Hematopoietic multipotent progenitor cell treated with erythropoietin and hydrocortisone succinate and interleukin-3 and kit ligand, for 17 days (in vitro differentiated cells): ENCODE measurements at places on chromosomes 2 and 18.

- DNase-seq = no peak
Measured at GRCh38 chr18:9637036-9637767, 22.8 kb upstream of the PPP4R1 start.

GRCh38 chr2:118761771-118762170 lies 85.7 kb downstream of the EN1 start:
- no peak for DNase-seq

DNA sequence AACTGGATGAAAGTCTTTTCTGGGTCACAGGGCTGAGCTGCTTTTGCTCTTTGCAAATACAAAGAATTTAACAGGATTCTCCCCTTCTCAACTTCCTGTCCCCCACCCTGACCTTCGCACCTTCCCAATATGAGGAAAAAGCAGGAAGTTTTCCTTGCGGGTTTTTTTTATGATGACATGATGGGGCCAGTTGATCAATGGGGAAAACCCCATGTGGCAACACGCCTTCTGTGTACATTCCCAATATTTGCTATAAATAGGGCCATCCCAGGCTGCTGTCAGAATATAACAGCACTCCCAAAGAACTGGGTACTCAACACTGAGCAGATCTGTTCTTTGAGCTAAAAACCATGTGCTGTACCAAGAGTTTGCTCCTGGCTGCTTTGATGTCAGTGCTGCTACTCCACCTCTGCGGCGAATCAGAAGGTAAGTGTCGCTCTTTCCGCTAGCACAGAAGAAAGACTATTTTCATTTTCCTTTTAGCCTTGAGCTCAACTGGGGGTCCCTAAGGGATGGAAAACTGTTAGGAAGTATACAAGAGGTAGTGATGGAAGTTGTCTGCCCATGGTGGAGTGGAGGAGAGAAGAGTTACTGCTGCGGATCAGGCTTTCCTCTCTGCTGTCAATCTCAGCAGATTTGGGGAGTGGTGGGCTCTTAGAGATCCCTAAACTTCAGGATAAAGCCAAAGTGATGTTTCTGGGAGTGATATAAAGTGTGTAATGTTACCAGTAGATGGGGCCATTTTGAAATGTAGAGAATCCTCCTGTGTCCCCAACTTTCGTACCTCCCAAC lies at the start of gene CCL20:
CCL20 (plus strand) TSS at position 281 of the 792 bp plus-strand sequence; CDS start at position 351, 70 bp downstream.
- no peak for DNase-seq

DNA sequence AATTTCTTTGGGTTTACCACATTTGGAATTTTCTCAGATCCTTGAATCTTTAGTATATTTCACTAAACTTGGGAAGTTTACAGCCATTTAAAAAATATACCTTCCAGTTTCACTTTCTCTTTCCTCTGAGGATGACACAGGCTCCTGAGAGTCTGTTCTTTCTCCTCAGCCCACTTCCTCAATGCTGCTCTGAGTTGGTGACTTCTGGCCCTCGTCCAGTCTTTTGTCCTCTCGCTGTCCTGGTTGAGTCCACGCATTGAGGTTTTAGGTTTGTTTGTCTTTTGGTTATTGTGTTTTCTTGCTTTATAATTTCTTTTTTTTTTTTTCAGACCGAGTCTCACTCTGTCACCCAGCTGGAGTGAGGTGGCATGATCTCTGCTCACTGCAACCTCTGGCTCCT lies 40.7 kb upstream of the GALR1 start:
- DNase-seq = peak; percentile 25

DNA sequence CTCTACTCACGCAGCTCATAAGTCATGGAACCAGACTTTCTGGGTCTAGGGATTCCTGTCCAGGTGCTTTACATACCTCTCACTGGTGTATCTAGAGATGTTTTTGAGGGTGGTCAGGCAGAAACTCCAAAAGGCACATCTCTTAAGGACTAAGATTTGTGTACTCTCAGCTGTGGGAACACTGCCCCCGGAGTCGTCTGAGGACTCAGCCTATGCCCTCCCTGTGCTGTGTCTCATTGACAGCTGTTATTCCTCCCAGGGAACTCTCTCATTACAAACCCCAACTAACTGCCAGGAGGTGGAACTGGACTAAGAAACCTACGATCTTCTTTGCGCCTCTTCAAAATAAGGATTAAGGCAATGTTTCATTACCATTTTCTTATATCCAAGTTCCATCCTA lies 293.9 kb upstream of the DLGAP1 start:
- DNase-seq = no peak

DNA sequence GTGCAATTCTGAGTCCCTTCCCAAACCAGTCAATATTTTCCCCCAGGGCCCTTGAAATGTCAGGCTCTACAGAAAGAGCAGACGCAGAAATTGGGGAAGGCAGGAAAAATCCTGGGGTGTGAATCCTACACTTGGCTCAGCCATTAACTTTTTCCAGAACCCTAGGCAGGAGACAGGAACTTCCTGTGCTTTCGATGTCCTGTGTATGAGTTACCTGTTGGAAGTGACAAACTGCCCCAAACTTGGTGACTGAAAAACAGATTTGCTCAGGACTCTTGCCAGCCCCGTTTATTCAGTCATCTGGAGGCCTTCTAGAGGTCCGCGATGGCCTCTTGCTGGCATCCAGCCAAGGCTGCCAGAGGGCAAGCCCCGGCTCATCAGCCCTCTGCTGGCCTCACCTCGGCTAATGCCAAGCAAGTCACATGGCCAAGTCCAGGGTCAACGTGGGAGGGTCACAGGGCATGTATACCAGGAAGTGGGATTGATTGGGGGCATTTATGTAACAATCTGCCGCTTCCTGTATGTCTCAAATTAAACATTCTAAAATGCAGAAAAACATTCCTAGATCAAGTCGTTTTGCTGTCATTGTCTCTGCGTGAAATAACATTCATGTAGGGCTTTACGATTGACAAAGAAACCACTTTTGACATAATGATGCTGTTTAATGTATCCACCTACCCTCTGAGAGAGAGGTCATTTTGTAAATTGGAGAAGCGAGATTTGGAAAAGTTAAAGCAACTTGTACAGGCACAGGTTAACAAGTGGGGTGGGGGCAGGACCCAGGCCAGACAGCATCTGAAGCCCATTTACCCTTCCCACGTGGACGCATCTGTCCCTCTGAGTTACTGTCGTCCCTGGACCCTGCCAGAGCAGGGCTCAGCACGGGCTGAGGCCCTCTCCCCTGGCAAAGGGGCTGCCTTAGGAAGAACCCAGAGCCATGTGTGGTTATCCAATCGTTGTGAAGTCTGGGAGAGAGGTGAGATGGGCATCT lies 179.4 kb downstream of the INHBB start:
- no peak for DNase-seq

GRCh38 chr2:83941886-83942285 lies 517.2 kb downstream of the SUCLG1 start:
- DNase-seq = no peak

DNA sequence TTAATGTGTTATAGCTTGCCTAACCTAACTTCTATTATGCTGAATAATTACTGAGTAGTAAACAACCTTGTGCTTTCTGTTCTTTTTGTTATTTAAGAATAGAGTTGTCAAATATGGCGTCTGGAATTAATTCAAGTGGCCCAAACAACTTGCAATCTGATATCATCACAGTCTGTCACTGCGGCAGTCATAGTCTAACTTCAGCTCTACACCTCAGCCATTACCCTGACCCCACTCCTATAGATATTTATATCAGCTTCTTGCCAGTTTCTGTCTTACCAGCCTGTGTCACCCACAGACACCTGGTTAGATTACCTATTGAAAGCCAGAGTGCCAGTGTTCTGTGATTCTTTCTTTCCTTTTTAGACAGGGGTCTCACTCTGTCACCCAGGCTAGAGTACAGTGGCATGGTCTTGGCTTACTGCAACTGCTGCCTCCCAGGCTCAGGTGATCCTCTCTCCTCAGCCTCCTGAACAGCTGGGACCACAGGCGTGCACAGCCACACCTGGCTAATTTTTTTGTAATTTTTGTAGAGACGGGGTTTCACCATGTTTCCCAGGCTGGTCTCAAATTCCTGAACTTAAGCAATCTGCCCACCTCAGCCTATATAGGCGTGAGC lies 14.1 kb upstream of the KLHL41 start:
- no peak for DNase-seq

- DNase-seq = no peak
Measured at GRCh38 chr2:105765415-105766299, 20.9 kb downstream of the NCK2 start.

- no peak for DNase-seq
Measured at GRCh38 chr2:240374085-240374907, 61.2 kb upstream of the GPC1 start.

- no peak for DNase-seq
Measured at GRCh38 chr2:209368406-209368805, 55.4 kb upstream of the MAP2 start.

DNA sequence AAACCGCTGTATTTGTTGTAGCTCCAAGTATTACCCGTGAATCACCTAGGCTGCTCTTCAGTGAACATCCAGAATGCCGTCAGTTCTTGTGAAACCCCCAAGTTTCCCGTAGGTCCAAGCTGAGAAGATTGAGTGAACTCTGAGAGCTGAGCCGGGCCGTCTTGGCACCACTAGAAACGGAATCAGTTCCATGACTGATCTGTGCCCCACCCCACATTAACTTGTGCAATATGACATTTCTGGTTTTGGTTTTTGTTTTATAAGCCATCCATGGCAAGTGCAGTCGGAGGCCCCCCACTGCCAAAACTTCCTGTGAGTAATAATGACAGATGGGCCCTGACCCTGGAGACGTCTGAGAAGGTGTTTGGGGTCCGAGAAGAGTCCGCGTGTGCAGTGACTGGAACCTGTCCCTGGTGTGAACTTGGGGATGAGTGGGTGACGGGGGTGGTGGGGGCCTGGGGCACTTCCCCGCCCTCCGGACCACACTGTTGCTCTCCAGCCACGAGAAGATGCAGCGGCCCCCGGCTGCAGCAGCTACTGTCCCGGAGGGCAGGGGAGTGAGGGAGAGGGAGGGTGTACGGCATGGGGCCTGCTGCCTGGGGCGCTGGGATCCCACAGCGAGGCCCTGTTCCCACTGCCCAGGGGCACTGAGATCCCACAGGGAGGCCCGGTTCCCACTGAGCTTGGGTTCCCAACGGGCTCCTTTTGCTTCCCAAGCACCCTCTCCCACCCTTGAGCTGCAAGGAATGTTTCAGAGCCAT lies 26.5 kb downstream of the NFATC1 start:
- no peak for DNase-seq

DNA sequence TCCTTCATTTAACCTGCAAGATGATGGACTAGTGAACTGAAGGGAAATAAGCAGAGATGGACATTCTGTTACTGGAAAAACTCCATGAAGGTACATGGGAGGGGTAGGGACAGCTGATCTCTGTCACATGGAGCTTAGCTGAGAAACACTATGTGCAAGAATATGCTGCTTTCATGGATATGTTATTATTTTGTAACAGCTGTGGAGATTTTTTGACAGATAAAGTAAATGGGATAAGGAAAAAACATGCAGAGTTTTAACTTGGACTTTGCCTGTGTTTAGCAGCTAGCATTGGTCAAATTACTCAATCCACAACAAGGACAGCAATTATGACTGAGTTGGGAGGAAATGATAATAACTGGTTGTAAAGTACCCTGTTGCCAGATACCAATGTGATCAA lies 28.7 kb upstream of the HNRNPA3 start:
- DNase-seq = no peak

DNA sequence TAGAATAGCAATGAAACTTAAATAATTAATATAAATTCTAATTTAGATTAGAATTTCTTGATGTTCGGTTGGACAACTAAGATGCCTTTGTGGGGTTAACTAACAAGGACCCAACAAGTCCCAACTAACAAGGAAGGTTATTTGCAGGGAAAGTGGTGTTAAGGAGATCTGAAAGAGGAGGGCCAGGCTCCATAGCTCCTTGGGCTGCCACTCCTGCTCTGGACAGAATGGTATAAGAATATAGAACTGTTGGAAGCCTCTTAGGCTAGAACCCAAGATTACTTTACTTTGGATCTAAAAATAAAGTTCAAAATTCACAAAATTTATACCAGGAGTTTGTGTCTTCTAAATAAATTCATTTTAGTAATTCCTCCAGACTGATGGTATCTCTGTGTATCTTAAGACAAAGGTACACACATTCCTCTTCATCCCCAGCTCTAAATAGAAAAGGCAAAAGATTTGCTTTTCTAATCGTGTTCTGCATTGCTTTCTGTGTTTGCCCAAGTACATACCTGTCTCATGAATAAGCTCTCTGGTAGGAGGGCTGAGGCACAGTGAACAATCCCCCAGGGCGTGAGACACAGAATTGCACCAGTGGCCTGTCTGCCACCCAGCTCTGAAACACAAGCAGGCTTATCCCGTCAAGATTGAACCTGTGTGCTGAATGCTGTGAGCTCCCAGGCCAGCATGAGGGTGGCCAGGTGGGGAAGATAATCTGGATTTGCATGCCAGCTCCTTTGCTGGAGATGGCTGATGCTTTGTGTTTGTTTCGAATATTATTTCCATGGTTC lies 176.0 kb downstream of the ACKR3 start:
- no peak for DNase-seq

GRCh38 chr2:113211226-113212105 lies 37.7 kb downstream of the PSD4 start:
- DNase-seq = no peak

GRCh38 chr2:128637481-128638155 lies 318.9 kb upstream of the HS6ST1 start:
- no peak for DNase-seq

DNA sequence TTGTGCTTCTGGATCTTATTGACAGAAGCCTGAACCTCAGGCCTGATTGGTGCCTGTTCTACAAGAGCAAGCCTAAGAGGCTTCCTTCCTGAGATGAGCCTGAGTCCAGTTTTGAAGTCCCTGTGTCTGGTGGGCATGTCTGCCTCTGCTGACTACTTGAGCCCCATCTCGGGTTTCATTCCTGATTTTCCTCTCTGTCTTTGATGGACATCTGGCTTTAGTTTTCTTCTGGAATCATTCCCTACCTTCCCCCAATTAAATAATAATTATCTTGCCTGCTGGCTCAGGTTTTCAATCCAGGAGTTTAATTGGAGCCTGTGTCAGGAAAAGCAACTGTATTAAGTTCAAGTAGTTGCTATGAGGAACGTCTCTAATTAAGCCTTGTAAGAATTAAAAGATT lies 135.5 kb upstream of the MC4R start:
- DNase-seq = no peak

GRCh38 chr2:224724331-224724730 lies 8.2 kb upstream of the CCDC195 start:
- no peak for DNase-seq

DNA sequence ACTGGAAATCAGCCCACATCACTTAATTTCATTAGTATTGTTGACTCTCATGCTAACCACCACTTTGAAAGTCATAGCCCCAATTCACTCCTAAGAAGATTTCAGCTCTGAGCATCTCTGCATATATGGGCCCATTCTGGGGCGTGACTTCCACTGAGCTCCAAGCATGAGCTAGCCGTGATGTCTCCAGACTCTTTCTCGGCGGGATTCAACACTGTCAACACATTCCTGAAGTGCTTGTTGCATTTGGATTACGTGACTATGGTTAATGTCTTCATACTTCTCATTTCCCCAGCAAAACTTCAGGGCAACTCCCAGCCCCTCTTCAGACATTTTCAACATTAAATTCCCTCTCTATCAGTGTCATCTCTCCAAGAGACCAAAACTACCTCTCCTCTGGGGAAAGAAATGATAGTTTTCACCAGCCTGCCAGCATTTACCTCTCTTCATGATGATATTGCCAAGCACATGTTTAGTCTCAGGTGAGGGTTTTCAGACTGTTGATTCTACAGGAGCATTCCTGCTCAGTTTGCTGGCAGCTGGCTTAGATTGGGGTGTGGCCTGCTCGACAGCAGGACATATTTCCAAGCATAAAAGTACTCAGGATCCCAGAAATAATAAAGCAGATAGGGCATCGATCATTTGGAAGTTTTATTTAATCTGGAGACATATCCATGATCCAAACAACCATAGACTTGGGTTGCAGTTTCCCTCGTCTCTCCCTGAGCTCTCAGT lies 81.7 kb downstream of the FEZ2 start:
- DNase-seq = no peak
